ENCODE measurements at places on chromosomes 6 and 20.

DNA sequence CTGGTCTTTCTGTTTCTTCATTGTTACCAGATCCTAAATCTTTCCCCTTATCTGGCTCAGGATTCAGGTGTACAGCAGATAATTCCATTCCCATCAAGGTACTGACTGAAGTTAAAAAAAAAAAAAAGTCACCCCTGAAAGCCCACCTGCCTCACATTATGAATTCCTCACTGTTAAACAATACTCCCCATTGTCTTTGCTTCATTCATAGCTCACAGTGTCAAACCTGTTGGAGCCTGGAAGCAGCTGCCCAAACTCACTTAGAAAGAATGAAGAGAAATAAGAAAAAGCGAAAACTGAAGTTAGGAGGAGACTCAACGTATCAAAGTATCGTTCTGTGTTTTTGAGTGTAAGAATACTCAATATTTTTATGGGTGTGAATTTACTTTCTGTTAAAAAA lies 1.8 kb upstream of the DCBLD1 start:
- no peak for DNase-seq

- no peak for DNase-seq
Observed at GRCh38 chr6:67811239-67812037, 823.6 kb upstream of the ADGRB3 start.

DNA sequence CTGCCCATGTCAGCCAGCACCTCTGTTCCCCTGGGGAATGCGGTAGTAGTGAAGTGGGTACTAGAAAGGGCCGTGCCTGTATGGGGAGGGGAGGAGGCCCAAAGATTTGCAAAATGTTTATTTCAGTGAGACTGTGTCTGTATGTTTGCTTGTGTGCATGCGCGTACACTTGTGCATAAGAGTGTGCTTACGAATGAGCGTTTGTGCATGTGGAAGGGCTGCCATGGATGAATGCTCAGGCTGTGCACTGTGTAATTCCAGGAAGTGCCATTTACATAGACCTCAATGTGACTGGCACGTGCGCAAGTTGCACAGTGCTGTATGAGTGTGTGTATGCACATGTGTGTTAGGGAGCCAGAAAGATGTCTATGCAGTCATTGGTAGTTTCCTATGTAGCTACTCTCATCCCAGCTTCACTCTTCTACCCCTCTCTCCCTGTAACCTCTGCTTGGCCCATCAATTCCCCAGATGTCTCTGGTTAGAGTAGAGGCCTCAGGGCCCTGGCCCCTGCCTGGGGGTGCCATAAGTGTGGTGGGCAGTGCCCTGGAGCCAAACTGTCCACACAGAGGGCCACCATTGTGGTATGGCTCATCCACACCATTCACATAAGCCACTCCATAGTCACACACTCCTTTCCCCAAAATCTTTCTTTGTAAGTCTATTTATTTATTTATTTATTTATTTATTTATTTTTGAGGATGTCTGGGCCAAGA lies 26.8 kb upstream of the SLC22A7 start:
- no peak for DNase-seq

DNA sequence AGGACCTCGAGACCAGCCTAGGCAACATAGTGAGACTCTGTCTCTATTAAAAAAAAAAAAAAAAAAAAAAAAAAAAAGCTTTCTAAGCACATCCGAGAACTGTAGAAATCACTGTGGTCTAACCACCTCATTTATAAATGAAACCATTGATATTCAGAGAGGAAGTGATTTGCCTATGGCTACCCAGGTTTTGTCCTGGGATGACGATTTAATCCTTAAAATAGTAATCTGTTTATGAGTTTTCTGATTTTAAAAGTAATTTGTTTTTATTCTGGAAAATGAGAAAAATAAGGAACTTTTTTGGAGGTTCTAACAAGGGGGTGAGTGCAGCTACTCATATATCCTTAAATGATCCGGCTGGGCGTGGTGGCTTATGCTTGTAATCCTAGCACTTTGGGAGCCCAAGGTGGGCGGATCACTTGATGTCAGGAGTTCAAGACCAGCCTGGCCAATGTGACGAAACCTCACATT lies 6.5 kb upstream of the BTN3A2 start:
- DNase-seq: no peak

- DNase-seq: no peak
Observed at GRCh38 chr6:26304797-26305640, 60.0 kb upstream of the BTN3A2 start.

DNA sequence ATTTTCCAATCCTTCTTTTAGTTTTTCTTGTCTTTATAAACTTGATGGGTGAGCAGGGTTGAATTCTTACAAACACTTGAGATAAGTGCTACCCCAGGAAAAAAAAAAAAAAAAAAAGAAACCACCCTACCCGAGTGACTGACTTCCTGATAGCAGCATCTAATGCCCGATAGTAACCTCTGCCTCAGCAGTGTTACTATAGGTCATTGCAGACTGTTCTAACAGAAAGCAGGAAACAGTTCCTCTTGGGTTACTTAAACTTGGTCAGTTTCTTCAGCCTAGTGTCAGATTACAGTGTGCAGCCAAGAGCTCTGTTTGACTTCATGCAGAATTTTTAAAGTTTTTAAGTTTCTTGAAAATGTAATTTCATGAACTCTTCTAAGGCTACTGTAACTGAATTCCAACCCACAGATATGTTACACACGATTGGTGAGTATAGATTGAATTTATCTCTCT lies 2.1 kb downstream of the MYLIP start:
- DNase-seq: no peak

GRCh38 chr6:143155681-143156080 lies 95.0 kb downstream of the AIG1 start:
- DNase-seq: no peak

DNA sequence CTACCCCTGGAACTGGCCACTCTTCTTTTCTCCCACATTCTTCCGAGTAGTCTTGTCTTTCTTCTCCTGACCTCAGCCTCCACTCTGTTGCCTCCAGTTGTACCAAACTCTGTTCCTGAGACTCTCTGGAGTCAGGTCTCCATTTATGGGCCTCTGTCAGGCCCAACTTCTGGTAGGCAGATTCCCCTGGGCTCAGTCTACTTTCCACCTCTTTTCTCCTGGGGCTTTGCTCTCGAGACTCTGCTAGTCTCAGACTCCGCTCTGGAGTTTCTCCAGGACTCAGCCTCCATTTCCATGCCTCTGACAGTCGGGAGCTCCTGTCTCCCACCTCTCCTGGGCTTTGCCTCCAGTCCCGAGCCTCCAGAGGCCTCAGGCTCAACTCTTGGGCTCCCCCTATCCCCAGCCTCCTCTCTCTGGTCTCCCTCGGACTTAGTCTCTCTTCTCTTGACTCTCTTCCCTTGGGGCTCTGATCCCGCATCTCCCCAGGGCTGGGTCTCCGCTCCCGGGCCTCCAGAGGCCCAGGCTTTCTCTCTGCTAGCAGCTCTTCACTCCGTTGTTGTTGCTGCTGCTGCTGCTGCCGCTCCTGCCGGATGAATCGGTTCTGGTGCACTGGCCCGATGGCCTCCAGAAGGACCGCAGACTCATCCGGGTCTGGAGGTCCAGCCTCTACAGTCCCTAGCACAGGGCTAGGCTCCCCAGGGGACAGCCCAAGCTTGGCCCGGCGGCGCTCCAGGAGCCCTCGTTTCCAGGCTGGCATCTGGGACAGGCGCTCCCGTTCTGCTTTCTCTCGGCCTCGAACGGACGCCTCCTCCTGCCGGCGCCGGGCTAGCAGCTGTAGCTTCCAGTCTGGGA lies 1.1 kb downstream of the PPP1R18 start:
- no peak for DNase-seq

DNA sequence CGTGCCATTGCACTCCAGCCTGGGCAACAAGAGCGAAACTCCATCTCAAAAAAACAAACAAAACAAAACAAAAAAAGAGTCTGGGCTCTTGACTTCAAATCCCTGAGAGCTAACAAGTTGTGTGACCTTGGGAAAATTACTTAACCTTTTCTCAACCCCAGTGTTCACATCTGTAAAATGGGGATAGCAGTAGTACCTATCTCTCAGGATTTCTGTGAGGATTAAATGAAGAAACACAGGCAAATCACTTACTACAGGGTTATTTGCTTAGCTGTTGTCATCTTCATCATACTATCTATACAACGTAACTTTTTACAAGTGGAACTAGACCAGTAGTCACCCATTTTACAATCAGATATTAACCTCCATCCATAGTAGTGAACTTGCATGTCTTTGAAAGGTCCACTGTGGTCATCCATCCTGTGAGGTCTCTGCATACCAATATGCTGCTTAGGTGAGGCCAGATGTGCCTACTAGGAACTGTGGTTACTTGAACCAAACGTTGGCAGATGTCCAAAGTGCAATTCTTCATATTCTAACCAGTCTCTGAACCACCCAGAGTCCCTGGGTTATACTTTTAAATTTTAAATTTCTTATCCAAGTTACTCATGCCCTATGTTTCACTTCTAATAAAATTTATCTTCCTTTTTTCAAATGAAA lies 128.9 kb upstream of the BEND3 start:
- no peak for DNase-seq

DNA sequence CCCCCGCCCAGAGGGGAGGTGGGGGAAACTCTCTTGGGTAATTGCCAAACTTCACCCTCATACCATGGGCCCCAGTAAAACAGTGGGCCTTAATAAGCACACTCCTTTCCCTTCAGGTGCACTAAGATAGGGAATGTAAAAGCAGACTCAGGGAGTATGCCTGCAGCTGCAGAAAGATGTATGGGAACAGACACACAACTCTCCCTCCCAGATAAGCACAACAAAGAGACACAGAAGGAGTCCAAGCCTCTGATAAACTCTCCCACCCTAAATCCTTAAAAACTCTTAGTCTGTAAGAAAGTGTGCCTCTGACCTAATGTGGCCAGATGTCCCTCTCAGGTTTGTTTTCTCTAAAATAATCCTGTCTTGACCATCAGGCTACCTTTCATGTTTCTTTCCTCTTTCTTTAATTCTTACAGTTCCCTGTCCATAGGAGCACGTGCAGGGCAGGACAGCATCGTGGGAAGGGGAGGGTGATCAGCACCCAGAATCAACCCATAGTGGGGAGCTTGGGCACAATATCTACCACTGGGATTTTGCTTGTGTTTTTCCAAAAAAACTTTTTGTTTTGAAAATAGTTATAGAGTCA lies 11.3 kb upstream of the CTCFL start:
- DNase-seq: no peak

DNA sequence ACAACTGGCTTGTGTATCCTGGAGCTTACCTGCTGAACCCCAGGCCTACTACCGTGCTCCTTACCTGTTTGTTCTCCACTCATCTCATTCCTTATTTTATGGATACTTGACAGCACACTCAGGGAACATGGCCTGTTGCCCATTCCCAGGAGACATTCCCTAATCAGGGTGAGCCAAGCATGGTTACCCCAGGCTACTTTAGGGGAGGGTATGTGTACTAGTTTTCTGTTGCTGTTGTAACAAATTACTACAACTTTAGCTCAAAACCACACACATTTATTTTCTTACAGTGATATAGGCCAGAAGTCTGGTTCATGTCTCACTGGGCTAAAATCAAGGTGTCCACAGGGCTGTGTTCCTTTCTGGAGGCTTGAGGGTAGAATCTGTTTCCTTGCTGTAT lies 15.0 kb upstream of the TRAM2 start:
- no peak for DNase-seq

GRCh38 chr6:169641461-169642085 lies 60.3 kb downstream of the WDR27 start:
- no peak for DNase-seq

DNA sequence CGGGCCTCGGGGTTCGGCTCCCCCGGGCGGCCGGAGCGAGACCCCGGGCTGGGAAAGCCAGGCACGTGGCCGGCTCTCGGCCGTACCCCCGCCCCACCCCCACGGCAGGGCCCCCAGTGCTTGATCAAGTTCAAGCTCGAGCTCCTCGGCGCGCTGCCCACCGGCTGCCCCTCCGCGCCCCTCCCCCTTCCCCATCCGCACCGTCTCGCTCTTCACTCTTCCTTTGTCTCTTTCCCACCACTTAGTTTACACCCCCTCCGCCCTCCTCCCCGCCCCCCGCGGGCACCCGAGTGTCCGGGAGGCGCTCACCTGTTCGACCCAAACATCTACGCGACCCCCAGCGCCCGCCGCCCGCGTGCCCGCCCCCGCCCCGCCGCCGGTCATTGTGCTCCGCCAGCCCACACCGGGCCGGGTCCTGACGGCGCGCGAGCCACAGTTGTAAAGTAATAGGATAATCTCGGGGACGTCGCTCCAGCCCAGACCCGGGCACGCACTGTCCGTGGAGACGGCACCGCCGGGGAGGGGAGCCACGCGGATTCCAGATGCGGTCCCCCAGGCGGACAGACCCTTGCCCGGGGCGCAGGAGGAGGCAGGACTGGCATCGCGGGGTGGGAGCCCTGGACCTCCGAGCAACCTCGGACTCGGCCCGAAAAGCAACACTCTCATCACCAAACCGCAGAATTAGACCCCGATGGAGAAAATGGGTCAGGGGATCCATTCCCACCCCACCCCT lies 100.7 kb downstream of the NOL4L start:
- DNase-seq: peak; percentile 87

All from RWPE2 (cell line).